Pancreas (tissue), 10 donors: ENCODE measurements at places on chromosomes 12 and 14. TPM values are rescaled to one million over a fixed set of nuclear protein-coding genes. Genes with fewer than 3 reads are reported as not detected.

- DNase-seq, result no peak
These were observed 7.8 kb downstream of the PPTC7 start for GRCh38 chr12:110575326-110575725.

- no peak for DNase-seq
These were observed 19.4 kb downstream of the STX2 start for GRCh38 chr12:130819681-130820080.

GRCh38 chr12:57761391-57761998, 5.4 kb downstream of the CYP27B1 start:
- no peak for DNase-seq

GRCh38 chr12:102920271-102920670, 3.2 kb upstream of the PAH start:
- no peak for DNase-seq

GRCh38 chr14:78709795-78710557, 539.8 kb downstream of the NRXN3 start:
- DNase-seq, result no peak

GRCh38 chr12:90870971-90871725, 83.8 kb downstream of the CCER1 start:
- no peak for DNase-seq

DNA sequence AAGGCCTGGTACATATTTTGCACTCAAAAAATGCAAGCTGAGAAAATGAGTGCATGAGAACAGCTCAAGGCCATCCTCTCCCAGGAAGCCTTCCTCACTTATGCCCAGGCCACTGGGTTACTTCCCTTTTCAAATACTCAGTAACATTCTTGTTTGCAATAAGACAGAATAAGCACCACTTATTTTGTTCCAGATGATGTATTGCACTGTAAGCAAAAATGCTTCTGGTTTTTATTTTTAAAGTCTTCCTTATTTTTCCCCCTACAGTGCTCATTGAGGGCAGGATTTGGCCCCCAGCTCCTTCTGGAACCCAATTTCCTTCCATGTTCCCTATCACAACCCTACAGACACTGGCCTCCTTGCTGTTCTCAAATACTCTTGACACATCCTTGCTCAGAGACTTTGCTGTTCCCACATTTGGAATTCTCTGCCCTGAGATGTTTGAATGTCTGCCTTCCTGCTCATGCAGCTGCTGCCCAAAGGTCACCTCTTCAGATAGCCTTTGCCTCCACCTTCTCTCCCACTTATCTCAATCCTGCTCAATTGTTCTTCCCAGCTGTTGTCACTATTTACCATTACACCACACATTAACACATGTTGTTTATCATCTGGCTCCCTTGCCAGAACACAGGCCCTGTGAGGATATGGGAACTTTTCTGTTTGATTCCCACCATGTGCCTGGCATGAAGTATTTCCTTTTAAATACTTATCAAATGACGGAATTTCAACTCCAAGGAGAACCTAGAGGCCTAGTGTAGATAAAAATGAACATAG, 49.9 kb downstream of the IFNG start:
- no peak for DNase-seq

DNA sequence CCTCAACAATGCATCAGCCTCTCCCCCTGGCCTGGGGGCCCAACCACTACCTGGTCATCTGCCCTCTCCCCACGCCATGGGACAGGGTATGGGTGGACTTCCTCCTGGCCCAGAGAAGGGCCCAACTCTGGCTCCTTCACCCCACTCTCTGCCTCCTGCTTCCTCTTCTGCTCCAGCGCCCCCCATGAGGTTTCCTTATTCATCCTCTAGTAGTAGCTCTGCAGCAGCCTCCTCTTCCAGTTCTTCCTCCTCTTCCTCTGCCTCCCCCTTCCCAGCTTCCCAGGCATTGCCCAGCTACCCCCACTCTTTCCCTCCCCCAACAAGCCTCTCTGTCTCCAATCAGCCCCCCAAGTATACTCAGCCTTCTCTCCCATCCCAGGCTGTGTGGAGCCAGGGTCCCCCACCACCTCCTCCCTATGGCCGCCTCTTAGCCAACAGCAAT, 7.4 kb upstream of the RNU7-1 start:
- no peak for DNase-seq

DNA sequence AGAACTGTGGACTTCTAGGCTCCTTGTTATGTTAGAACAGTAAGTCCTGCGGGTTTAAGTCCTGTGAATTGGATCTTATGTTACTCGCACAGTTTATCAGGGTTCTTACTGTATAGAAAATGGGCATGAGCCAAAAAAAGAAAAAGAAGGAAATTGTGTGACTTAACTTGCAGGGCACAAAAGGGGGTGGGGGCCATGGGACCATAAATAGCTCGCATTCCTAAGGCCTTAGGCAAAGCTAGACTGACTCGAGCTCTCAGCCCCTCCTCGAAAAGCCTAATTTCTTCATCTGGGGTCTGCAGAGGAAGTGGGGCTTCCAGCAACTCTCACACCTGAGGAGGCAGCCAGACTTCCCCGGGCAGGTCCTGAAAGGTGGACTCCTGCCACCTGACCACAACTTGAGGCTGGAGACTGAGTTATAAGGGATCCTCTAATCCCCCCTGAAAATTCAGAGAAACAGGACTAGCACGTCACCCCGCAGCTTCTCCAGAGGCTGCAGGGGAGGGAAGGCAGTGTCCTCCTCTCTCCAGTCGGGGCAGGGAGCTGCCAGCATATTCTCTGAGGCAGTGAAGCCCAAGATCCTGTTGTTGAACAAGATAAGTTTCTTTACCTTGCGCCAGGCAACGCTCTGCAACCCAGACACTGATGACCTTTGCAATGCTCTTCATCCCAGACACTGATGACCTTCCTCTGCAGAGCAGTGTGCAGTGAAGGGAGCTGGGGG, 280.5 kb downstream of the PCNX1 start:
- DNase-seq, result no peak

GRCh38 chr14:104595116-104595675, 9.4 kb downstream of the TMEM179 start:
- no peak for DNase-seq

DNA sequence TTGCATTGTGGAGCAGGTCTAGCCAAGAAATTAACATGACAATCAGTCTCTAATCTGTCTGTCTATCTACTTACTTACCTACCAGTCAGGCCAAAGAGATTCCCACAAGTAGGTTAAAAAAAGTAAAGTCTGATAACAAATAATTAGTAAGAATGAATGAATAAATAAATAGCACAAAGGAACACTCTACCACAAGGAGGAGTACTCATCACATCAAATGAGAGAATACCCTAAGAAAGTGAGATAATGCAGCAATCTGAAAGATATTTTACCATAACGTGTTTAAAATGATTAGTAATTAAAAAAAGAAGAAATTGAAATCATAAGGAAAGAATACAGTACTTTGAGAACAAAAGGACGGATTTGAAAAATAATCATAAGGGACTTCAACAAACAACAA, 187.2 kb downstream of the SYNE2 start:
- no peak for DNase-seq

DNA sequence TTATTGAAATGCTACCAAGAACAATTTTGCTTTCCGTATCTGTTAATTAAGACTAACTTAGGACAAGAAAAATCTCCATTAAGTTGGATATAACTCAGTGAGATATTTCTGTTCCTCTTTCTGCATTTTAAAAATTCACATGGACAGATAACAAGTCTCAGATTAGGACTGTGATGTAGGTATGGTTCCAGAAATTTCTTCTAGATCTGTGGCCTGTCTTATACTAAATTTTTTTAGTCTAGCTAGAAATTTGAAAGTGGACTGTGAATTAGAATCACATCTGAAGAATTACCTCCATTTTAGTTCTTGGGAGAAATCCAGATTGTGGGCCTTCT, 41.6 kb downstream of the USP15 start:
- DNase-seq, result no peak

GRCh38 chr12:57296291-57296690, 45.3 kb upstream of the STAC3 start:
- DNase-seq, result no peak

DNA sequence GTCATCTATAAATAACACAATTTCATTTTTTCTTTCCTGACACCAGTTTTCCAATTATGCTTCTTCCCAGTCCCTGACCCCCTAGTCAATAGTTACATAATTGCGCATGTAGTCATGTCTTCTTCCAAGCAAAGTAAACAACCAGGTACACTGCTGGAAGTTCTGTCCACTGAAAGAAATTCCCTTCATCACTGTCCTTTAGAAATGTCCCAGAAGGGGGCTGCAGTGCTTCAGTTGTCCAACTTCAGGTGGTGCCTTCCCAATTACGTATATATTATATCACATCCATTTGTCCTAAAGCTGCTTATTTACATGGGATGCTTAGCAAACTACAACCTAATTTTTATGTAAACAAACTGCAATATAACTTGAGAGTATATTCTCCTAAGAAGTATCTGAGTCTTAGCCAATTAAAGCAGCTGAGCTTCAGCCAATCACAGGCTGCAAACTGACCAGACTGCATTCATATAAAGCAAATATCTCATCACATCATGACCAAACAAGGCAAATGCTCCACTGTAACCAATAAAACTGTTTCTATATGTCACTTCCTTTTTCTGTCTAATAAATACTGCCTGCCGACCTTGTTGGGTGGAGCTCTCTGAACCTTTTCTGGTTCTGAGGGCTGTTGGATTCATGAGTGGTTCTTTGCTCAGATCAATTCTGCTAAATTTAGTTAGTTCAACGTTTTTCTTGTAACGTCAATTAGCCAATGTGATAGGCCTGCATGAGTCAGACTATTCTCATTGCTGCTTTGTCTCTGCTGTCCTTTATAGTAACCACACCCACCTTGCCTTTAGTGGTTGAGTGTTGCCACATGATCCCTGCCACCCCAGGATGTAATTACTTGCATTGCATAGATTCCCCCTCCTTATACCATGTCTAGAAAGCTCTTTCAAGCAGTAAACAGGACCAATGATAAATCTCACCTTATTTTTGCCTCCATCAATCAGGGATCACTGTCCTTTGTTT, 239.3 kb downstream of the ALG10B start:
- DNase-seq, result no peak

DNA sequence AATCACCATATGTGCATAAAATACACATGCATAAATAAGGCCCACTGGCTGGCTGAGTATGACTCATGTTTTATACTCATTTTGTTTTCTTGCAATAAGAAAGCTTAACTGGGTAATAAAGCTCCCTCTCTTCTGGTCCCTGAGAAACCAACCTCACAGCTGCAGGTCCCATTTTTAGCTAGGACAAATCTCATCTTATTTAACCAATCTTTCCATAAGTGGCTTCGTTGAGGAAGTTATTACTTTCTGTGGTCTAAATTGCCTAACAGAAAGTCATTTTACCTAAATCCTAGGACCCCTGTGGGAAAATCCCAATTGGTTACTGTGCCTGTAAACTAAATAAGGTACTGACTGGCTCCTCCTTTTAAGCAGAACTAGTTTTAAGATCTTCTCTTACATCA, 232.8 kb upstream of the FBXO33 start:
- DNase-seq, result no peak

- DNase-seq, result peak; percentile 55
These were observed 82.0 kb upstream of the ESRRB start for GRCh38 chr14:76293923-76294322.

- no peak for DNase-seq
These were observed 294.3 kb downstream of the ALG10B start for GRCh38 chr12:38610808-38611350.

GRCh38 chr12:28173440-28173839, 16.8 kb upstream of the CCDC91 start:
- DNase-seq, result no peak

DNA sequence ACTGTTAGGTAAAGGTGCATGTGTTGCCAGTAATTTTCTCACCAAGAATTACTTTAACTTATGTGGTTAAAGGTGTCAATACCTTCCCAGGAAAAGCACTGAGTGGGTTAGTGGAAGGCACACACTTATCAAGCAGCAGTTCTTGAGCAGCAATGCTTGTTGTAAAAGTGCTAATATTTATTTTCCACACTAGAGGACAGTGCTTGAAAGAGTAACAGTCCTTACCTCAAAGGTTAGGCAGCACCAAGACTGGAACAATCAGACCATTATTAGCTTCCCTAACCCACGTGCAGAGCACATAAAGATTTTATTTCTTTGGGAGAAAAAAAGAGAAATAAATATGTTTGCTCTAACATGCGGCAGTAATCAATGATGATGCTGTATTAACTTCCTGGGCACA, 48.8 kb upstream of the KRR1 start:
- no peak for DNase-seq

DNA sequence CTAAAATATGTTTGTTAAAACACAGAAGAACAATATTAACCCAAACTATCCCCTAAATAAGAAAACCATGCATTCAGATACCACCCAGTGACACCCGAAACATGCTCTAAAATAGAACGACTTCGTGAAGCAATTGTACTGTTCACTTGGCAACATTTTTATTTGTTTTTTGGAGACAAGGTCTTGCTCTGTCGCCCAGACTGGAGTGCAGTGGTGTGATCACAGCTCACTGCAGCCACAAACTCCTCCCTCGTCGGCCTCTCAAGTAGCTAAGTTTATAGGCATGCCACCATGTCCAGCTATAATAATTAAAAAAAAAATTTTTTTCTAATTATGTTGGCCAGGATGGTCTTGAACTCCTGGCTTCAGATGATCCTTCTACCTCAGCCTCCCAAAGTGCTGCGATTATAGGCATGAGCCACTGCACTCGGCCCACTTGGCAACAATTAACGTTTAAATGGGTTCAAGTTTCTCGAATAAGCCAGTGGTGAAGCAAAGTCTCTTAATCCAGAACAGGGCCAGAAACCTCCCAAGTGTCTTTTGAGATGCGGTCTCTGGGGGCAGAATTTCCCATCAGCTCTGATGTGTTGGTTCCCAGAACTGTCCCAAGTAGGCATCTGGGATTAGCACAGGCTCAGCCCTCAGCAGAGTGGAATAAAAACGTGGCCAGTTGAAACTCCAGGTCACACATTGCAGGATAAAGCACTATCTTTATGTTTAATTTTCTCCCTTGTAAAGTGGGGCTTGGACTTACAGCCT, 74.5 kb downstream of the TMCC3 start:
- DNase-seq, result no peak

DNA sequence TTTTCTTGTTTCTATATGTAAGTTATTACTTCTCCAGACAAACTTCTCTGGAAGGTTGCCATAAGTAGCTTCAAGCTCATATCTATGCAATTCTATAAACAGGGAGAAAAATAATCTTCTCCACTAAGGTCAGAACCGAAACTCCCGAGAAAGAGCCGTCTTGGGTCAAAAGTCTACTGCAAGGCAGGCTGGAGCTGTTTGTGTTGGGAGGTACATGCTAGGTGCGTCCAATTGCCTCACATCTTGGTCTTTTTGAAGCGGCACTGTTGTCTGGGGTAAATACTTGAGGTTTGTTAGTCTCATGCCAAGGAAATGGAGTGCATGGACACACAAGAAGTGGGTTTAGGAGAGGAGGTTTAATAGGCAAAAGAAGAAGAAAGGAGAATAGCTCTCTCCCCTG, 674.7 kb upstream of the TMEM132C start:
- no peak for DNase-seq

GRCh38 chr12:47194501-47194900, 114.7 kb upstream of the AMIGO2 start:
- no peak for DNase-seq

GYS2 gene
- total RNA-seq, result not detected

SAMD15 gene
- total RNA-seq, result 0.66 TPM

FAM186B gene
- 1.1 TPM for total RNA-seq

BORCS5 gene
- 10.9 TPM for total RNA-seq

RHEBL1 gene
- total RNA-seq, result 0.14 TPM

CDC42BPB gene
- total RNA-seq, result 31.9 TPM
